ENCODE measurements at places on chromosomes 11 and 22.

- no peak for DNase-seq
Observed at GRCh38 chr11:119065369-119065768, 2.2 kb upstream of the VPS11 start.

- no peak for DNase-seq
Observed at GRCh38 chr11:20158597-20159257, 1.5 kb downstream of the DBX1 start.

DNA sequence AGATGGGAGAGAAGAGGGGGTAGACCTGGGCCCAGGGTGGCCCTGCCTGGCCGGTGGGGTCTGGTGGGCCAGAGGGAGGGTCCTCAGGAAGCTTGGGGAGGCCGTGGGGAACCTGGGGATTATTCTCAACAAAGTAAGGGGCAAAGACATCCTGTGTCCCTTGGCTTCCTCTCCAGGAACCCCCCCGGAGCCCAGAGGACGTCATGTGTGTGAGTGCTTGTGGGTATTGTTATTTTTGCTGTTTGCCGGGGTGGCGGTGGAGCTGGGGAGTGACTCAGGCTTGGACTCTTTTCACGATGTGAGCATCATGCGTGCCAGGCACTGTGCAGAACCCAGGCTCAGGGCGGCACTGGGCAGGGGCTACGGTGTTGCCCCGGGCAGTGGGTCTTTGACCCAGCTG, 982 bp upstream of the SHANK3 start:
- no peak for DNase-seq

- no peak for DNase-seq
Observed at GRCh38 chr11:130118165-130118564, 41.4 kb upstream of the ST14 start.

DNA sequence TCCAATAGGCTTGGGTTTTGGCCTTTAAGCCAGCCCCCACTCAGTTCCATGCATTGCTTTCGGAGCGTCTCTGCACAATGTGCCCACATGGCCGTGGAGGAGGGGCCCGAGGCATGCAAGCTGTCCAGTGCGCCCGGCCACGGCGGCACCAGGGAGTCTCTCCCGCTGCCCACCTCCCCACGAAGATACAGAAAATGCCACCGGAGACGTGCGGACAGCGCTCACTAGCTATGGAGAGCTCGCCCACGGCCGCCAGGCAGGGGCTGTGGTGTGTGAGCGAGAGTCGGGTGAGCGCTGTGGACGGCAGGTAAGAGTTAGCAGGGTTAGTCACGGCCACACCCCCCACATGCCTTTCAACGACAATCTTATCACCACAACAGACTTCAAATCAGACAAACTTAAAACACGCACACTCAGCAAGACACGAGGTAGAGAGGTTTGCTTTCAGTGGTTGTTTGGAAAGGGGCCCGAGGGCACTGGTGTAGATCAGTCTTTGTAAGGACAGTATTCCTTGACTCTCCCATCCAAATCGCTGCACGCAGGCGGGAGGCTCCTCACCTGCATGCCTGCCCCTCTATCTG, 18.7 kb upstream of the BID start:
- no peak for DNase-seq

- no peak for DNase-seq
Observed at GRCh38 chr11:78140392-78141077, 1.1 kb upstream of the ALG8 start.

DNA sequence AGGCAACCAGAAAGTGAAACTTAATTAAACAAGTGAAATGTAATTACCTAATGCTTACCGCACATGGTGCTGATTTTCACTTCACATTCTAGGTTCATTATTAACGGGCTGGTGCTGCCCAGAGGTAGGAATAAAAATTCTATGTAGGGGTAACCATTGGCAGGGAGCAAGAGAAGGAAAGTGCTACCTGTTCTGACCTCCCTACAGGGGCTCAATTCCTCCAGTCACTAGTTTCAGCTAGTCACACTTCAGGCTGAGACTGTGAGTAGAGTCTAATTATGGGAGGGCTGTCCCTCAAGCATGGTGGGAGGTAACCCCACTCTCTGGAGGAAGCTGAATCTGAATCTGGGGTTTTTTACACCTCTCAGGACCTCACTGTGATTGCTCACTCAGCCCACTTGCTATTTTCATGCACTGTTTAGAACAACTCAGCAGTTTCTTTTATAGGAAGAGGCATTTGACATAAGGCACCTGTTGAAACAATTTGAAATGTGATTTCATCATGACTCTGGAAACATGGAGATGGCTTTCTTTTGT, 75.4 kb downstream of the MAML2 start:
- DNase-seq = peak; percentile 14

DNA sequence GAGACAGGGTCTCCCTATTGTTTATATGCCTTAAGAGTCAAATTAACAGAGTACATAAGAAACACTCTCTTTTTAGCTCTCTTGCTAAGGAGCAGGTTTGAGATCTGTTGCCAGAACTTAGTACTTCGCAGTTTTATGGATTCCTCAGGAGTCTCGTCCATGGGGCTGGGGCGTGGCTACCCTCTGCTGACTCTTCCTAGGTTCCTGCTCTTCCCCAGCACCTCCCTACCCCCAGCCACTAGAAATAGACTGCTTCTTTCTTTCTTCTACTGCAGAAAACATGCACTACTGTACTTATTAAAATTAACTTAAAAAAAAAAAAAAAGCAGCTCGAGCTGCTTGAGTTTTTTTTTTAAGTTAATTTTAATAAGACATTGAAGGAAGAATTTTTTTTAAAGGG, 8.0 kb downstream of the FAM118B start:
- no peak for DNase-seq

DNA sequence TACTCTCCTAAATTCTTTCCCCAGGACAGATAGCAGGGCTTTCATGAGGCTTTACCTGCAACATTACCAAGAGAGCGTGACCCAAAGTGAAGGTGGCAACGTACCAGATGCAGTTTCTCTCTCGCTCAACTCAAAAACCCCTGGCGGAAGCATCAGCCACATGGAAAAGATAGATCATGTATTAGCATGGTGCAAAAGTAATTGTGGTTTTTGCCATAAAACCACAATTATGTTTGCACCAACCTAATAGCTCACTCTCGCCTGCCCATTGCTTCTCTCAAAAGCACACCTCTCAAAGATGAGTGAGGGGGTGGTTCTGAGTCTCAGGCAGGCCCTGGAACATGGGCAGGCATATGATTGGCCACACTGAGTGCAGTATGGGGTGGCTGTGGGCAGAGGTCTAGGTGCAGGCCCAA, 7.0 kb downstream of the MS4A6A start:
- no peak for DNase-seq

DNA sequence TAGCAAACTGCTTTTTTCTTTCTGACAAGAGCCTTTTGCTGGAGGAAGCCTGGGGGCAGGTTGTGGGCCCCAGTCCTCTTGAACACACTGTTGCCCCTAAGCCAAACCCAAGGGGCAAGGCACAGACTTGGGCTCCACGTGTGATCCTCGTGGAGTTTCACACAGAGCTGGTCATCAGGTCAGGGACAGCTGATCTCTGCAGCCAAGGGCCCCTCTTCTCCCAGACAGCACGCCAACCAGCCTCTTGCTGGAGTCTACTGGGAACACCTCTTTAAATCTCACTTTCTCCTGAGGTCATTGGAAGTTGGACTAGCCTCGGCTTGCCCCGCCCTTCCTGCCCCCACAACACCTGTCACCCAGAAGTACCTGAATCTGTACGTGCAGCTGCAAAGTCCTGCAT, 39.8 kb downstream of the C11orf58 start:
- DNase-seq = no peak

DNA sequence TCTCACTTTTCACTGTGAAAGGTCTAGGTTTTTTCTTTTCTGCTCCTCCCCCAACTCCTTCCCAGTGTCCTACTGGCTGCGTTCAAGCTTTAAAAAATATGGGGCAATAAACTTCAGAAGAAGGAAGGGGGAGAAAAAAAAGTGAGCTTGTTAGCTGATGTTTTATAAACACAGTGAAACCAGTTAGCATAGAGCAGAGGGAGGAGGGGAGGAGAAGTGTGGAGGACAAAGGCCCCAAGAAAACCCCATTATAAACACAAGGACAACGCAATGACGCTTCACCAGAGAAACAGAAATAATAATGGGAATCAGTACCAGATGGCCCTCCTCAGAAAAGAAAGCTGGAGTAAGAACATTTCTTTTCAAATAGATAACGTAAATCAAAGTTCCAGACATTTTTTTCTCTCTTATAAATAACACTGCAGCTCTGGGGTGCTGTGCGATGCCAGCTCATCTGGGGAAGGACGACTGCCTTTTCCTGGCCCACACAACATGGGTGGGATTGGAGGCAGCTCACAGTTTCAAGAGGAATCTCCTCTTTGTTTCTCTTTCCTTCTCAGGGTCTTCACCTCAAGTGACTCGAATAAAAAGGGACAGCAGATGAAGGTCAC, 235.4 kb upstream of the NARS2 start:
- DNase-seq = no peak

DNA sequence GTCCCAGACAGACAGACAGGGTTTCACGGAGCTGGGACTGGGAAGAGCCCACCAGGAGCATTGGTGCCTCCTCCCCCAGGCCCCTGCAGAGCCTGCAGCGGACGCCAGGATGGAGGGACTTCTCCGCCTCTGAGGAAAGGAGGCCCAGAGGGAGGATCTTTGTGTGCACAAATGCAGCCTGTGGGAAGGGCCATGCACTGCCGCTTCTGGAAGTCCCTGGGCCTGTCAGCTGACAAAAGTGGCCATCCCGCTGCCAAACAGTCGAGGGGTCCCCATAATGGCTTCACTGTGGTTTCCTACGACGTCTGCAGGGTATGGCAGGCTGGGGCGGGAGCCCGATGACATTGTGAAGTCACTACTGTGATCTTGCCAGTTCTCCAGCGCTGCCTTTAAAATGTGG, 73.8 kb downstream of the TP53I11 start:
- no peak for DNase-seq

GRCh38 chr22:26226538-26227297, 57.5 kb downstream of the SEZ6L start:
- DNase-seq = no peak

GRCh38 chr22:49233507-49234100, 594.1 kb downstream of the BRD1 start:
- DNase-seq = no peak

DNA sequence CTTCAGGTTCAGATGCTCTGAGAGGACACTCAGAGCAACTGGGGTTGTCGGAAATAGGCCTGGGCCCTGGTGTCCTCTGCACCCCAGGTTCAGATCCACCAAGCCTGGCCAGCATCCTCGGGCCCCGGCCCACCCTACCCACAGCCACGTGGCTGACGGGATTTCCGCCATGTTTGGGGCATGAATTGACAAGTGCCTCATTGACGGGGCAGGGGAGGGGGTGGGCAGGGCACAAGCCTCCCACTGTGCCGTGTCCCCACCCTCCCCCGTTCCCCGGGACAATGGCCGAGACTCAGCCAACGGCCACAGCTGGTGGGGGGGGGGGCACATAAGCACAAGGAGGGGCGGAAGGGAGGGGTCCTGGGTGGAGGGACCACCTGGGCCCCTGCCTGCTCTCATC, 8.5 kb downstream of the MYRF start:
- no peak for DNase-seq

- no peak for DNase-seq
Observed at GRCh38 chr22:21444701-21445436, 22.3 kb upstream of the TMEM191C start.

DNA sequence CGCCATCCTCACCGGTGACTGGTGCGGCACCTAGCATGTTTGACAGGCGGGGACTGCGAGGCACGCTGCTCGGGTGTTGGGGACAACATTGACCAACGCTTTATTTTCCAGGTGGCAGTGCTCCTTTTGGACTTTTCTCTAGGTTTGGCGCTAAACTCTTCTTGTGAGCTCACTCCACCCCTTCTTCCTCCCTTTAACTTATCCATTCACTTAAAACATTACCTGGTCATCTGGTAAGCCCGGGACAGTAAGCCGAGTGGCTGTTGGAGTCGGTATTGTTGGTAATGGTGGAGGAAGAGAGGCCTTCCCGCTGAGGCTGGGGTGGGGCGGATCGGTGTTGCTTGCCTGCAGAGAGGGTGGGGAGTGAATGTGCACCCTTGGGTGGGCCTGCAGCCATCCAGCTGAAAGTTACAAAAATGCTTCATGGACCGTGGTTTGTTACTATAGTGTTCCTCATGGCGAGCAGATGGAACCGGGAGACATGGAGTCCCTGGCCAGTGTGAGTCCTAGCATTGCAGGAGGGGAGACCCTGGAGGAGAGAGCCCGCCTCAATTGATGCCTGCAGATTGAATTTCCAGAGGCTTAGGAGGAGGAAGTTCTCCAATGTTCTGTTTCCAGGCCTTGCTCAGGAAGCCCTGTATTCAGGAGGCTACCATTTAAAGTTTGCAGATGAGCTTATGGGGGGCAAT, 1.1 kb downstream of the NEAT1 start:
- no peak for DNase-seq

GRCh38 chr11:64842366-64842759, 2.1 kb downstream of the CDC42BPG start:
- DNase-seq = no peak

- no peak for DNase-seq
Observed at GRCh38 chr11:94768602-94769541, 716 bp downstream of the AMOTL1 start.

GRCh38 chr11:66543263-66544107, 2.4 kb downstream of the ZDHHC24 start:
- DNase-seq = peak; percentile 53

DNA sequence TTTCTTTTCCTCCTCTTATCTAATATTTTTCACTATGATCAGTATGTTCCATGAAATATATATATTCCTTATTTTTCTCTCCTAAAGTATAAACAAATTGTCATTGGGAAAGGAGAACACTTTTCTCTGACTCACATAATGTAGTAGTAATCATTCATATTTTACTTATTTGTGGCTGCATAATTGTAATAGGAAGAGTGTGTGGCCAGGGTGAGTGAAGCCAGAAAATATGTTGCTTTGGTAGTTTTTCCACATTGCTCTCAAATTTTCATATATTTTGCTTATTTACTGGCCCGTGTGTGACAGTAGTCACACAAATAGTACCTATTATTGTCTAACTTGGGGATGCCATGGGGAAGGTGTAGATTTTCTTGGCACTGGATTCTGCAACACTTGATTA, 172.1 kb downstream of the DYNC2H1 start:
- no peak for DNase-seq

- DNase-seq = no peak
Observed at GRCh38 chr22:22879675-22880155, 7.9 kb upstream of the IGLL5 start.

DNA sequence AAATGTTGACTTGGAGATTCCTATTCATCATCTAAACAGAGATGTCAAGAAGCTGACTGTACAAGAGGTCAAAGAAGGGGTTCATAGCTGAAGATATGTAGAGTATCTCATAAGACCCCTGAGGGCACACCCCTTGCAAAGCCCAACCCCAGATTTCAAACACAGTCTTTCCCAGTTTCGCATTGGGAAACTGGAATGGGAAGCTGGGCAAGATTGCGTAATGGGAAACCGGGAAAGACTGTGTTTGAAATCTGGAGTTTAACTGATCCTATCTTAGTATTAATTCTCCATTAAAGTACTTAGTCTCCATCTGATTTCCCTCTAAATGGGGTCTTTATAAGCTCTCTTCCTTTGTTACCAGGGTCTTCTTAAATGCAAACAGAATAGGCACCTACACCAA, 99.5 kb downstream of the FAM76B start:
- DNase-seq = no peak

- DNase-seq = no peak
Observed at GRCh38 chr22:23522623-23523251, 57.4 kb downstream of the IGLL1 start.
